Psoas muscle (tissue), 8 donors: ENCODE measurements at places on chromosomes 11 and 22. TPM values are rescaled to one million over a fixed set of nuclear protein-coding genes. Genes with fewer than 3 reads are reported as not detected.

DNA sequence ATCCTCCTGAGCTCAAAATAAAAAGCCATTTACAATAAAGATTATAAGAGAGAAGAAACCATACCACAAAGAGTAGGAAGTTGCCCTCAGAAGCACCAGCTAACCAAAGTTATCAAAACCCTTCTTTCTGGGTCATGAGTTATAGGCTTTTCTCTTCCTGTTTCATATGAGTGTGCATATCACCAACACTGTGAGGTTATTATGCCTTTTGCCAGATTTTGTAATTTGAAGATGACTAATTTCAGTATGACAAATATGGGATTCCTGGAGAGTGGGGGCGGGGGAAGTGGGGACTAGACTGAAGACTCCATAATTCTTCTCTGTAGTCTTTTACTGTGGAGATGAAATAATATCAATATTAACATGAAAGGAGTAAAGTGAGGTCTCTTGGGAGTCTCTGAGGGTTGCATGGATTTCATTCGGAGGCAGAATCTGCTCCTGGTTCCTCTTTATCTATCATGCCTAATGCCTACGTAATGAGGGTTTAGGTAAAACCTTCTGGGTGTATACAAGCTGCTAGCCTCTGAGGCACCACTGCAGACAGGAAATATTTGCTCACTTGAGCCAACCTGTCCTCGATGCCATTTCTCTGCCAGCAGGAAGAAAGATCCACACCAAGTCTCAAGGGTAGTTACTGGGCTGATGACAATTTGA, 2.1 kb downstream of the LPXN start:
- H3K27me3 ChIP-seq, result no peaks in the 10 kb centered on the region
- H3K27ac ChIP-seq, result peak overlapping the region; percentile 100
- peaks cover 46% of the 10 kb centered on the region for H3K4me1 ChIP-seq
- peak overlapping the region; percentile 9 for H3K4me3 ChIP-seq
- peak; percentile 67 for DNase-seq
- H3K36me3 ChIP-seq, result no peaks in the 10 kb centered on the region

- no peak for DNase-seq
- H3K27ac ChIP-seq, result no peak overlapping the region
- H3K4me1 ChIP-seq, result no peaks in the 10 kb centered on the region
- no peaks in the 10 kb centered on the region for H3K27me3 ChIP-seq
These were observed 80.3 kb downstream of the BUD13 start for GRCh38 chr11:116692318-116693101.

- H3K27me3 ChIP-seq, result peaks cover 1% of the 10 kb centered on the region
- no peaks in the 10 kb centered on the region for H3K36me3 ChIP-seq
- H3K4me3 ChIP-seq, result no peak overlapping the region
- no peak overlapping the region for H3K27ac ChIP-seq
These were observed 599.9 kb downstream of the BUD13 start for GRCh38 chr11:116172851-116173250.

DNA sequence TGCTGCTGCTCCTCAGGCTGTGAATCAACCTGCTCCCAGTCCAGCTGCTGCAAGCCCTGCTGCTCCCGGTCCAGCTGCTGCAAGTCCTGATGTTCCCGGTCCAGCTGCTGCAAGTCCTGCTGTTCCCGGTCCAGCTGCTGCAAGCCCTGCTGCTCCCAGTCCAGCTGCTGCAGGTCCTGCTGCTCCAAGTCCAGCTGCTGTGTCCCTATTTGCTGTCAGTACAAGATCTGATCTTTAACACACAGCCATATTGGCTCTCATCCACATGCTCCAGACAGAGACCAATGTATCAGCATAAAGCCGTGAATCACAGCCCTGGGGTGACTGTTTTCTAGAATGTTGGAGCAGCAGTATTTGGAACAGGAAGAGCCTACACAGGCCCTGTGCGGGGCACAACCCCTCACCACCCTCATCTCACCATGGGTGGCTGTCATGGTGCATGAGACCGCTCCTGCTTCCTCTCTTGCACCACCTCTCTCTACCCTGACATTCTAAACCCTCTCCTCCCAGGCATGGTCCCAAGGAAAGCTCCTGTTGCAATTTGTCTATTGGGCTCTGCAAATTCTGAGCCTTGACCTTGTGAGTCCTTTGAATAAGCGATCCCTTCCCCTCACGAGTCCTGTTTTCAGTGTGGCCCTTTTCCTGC, 3.5 kb downstream of the KRTAP5-10 start:
- no peaks in the 10 kb centered on the region for H3K4me1 ChIP-seq
- peaks cover 3% of the 10 kb centered on the region for H3K27me3 ChIP-seq
- H3K4me3 ChIP-seq, result no peak overlapping the region
- no peaks in the 10 kb centered on the region for H3K36me3 ChIP-seq
- no peak for DNase-seq

KLHDC7B gene
- total RNA-seq, result not detected

GRCh38 chr22:19460036-19460435, 12.5 kb upstream of the C22orf39 start:
- H3K27ac ChIP-seq, result no peak overlapping the region
- H3K4me3 ChIP-seq, result no peak overlapping the region
- H3K4me1 ChIP-seq, result no peaks in the 10 kb centered on the region
- DNase-seq, result no peak
- no peaks in the 10 kb centered on the region for H3K27me3 ChIP-seq

GRCh38 chr11:65454311-65454695, 31.7 kb downstream of the NEAT1 start:
- H3K27ac ChIP-seq, result peak overlapping the region; percentile 89
- H3K27me3 ChIP-seq, result no peaks in the 10 kb centered on the region
- H3K4me1 ChIP-seq, result peaks cover 15% of the 10 kb centered on the region
- H3K36me3 ChIP-seq, result no peaks in the 10 kb centered on the region

RTN4R gene
- total RNA-seq, result 2.4 TPM

LRRC4C gene
- total RNA-seq, result 0.08 TPM
